PC-3 (cell line): ENCODE measurements at places on chromosomes 2 and 18. TPM values are rescaled to one million over a fixed set of nuclear protein-coding genes. Genes with fewer than 3 reads are reported as not detected.

DNA sequence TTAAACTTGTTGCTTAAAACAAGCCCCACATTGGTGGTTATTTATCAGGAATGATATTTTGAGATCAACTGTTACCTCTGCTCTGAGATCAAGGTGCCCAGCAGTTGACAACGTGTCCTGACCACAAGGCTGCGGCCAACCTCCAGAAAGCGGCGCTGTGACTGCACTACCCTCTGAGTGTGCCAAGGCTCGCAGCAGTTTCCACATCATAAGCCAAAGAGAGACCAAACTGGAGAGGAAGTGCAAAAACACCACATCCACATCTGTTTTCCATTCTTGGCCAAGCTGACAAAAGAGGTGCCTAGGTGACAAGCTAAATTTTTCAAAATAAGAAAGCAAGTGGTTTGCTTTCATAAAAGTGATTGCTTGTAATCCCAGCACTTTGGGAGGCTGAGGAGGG, 410.8 kb upstream of the POU3F3 start:
- H3K27ac ChIP-seq, result no peak overlapping the region
- no peak overlapping the region for H3K4me3 ChIP-seq
- H3K27me3 ChIP-seq, result peaks cover 22% of the 10 kb centered on the region; the same call in 1 of the 2 replicates
- no peaks in the 10 kb centered on the region for H3K36me3 ChIP-seq
- no peak for DNase-seq

GRCh38 chr2:143489145-143489544, 359.9 kb downstream of the ARHGAP15 start:
- no peaks in the 10 kb centered on the region for H3K27me3 ChIP-seq
- peaks cover 8% of the 10 kb centered on the region for H3K4me1 ChIP-seq
- no peaks in the 10 kb centered on the region for H3K36me3 ChIP-seq
- H3K27ac ChIP-seq, result no peak overlapping the region
- H3K4me3 ChIP-seq, result no peak overlapping the region
- DNase-seq, result peak; percentile 71

GRCh38 chr2:236254674-236255073, 9.5 kb downstream of the ASB18 start:
- H3K36me3 ChIP-seq, result no peaks in the 10 kb centered on the region
- no peak overlapping the region for H3K4me3 ChIP-seq
- DNase-seq, result no peak

DNA sequence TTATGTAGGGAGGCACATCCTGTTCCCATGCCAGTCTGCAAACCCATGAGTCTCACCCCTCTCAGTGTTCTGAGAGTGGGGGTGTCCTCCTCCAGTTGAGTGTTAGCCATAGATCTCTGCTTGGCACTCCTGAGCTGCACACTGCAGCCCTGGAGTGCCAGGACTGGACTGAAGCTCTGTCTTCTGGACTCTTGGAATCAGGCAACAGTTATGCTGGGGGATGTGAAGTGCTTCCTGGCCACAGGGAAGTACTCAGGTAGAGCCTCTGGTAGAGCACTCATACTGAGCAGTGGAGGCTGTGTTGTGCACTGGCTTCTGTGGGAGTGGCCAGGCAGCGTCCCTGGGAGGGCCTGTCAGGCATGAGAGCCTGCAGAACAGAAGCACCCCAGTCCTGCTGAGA, 43.0 kb downstream of the SERPINB7 start:
- peaks cover 45% of the 10 kb centered on the region for H3K4me1 ChIP-seq
- no peak overlapping the region for H3K4me3 ChIP-seq
- H3K36me3 ChIP-seq, result no peaks in the 10 kb centered on the region
- peak; percentile 20 for DNase-seq

The INHBB gene
- 223 and 269 TPM in 2 replicates for total RNA-seq

The CDH2 gene
- 34.0 and 39.2 TPM in 2 replicates for total RNA-seq

The TANC1 gene
- total RNA-seq, result 17.6 and 18.7 TPM in 2 replicates
